Memory B cell (primary cell): ENCODE measurements at places on chromosomes 11 and 22.

GRCh38 chr11:27619039-27619574 lies 81.1 kb downstream of the BDNF start:
- DNase-seq, result no peak

DNA sequence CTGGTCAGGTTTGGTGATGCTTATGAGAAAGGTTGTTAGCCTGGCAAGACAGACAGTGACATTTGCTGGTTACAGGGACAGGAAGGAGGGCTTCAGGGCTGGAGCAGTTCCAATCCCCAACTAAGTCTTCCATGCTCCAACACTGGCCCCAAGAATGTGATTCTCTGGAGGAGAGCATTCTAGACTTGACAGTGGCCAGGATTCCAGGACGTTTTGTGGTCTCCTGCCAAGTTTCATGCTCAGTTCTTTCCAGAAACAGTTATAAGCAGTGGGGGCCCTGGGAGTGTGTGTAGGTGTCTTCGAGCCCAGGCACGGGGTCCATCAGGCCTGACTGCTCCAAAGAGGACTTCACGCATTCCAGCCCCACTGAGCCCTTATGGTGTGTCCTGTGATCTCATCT lies 8.9 kb upstream of the GRK3 start:
- DNase-seq, result no peak

- no peak for DNase-seq
Observed at GRCh38 chr11:46347637-46348311, 511 bp downstream of the DGKZ start.

DNA sequence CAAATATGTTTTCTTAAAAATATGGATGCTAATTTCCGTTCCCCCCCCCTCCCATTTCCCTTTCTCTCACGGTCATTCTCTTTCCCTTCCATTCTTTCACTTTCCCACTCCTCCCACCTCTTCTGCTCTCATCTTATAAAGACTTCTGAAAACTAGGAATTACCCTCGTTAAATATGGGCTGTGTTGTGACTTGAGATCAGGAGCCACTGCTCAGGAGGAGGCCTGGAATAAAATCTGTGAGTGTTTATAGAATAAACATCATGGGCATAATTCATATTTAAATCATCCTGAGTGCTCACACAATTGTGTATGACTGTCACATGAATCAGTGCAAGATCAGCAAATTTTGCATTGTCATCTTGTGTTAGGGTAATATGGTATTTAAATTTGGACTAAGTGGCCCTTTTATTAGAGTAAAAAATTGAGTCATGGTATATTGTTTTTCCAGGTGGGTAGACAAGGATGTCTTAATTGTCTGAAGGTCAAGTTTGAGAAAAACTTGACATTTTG lies 208.0 kb downstream of the DDX10 start:
- no peak for DNase-seq

DNA sequence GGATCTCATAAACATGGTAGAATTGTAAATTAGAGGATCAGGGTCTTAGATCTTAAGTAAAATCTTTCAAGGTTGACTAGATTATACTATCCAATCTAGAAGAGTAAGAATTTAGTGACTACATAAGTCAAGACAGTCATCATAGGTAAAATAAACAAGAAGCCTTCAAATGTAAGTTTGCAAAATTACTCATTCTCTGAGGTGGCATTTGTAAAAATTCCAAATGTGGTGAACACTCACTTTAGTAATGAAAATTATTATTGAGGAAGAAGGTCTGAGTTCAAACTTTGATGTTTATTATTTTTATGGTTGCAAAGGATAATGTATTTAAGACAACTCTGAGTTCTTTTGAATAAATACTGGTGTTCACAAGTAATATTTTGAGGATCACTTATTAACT lies 4.6 kb downstream of the HYLS1 start:
- no peak for DNase-seq
